Activated CD4-positive, alpha-beta T cell treated with anti-CD3 and anti-CD28 coated beads for 24 hours (primary cell): ENCODE measurements at places on chromosomes 1 and 21.

DNA sequence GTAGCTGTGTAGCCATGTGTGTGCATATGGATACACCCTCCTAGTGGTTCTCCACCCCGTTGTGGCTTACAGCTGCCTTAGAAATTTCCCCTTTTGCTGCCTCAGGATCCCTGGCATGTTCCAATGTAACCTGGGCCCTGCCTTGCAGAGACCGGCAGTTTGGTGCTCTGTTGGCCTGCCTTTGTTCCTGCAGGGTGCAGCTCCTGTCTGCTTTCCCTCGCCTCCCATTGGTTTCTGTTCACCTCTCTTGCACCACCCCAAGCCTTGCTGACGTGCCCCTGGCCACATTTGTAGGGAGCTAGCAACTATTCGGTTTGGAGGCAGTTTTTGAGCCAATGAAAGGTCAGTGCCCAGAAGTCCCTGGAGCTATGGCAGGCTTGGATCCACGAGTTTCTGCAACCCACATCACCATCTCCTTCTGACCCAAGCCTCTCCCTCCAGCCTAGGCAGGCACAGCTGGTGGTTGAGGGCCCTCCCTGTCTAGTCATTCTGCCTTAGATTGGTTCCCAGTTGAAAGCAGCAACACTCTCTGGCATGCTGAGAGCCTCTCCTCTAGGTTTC, 54.9 kb downstream of the MAB21L3 start:
- DNase-seq: no peak

DNA sequence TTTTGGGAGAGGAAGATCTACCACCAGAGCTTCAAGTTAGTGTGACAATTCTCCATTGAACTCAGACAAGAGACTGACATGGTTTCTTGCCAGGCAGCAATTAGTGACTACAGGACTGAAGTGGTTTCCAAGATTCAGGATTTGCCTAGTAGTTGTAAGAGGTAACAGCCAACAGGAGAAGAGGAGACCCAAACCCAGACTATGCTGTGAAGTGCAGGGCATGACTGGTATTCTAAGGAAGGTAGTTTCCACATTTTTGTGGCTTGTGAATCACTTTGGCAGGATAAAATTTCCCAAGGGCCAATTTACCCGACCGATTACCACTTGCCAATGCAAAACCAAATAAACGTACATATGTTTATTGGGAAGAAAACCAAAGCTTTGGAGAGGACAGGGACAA, 14.7 kb upstream of the RAP1A start:
- DNase-seq: no peak

DNA sequence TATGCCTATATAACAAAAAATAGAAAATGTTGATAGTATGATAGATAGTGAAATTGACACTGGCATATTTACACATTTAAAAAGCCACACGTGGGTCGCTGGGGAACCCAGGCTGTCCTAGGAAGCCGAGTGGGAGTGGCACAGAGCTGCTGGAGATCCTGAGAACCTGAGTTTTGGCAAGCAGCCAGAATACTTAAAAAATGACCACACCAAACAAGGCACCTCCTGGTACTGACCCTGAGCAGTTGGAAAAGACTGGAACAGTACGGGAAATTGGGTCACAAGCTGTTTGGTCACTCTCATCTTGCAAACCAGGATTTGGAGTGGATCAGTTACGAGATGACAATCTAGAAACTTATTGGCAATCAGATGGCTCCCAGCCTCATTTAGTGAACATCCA, 111.5 kb downstream of the ZFYVE9 start:
- no peak for DNase-seq

DNA sequence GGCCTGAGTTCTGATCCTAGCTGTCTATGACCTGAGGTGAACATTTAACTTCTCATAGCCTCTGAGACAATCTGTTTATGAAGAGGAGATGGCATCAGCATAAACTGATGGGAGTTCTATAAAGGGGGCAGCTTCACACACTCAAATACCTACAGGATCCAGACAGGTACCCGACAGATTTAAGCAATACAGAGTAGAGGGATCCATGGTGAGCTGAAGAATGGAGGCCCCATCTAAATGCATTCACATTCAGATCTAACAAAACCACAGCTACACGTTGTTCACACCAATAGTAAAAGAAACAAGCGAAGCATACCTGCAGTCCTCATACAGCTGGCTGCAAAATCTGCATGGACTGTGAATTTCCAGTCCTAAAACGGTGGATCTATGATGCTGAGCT, 48.7 kb upstream of the ESRRG start:
- no peak for DNase-seq

- DNase-seq: no peak
Observed at GRCh38 chr1:162663589-162664106, 31.4 kb downstream of the DDR2 start.

DNA sequence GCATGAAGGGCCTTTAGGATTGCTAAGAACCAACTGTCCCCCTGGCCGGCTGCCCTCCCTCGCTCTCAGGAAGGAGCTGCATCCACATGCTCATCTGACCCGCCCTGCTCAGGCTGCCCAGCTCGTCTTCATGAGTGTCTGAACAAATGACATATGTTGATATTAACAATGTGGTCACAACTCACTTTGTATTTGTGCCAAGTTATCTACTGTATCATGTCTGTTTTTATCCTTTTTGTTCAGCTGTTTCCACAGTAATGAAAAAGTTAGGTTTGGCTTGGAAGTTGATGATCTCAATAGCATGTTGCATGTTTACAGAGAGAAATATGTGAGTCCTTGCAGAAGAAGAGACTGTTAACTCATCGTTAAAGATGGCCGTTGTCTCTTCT, 75.1 kb downstream of the PHTF1 start:
- DNase-seq: no peak

DNA sequence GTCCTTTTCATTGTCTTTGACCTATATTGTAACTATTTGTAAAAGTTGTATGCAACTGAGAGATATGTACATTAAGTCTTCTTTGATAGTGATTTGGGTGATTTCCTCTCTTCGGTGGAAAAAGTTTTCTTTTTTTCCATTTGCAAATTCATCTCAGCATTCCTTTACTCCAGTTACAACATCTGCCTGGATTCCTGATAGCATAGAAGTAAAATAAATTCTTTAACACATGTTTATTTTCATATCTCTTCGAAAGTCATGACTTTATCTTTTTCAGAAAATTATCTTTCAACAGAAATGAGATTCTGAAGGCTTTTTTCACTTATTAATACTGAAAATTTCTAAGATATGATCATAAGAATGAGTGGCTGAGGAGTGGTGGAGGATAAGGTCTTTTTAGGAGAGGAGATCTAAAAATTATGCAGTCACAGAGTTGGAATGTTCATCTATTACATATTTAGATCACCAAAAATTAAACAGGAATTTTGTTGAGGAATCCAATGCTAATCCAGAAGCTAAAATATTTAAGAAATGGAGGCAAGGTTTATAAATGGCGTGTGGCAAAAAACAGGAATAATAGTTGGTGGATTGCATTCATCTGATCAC, 400.5 kb downstream of the KCNT2 start:
- DNase-seq: no peak

- no peak for DNase-seq
Observed at GRCh38 chr1:245272676-245273075, 117.9 kb downstream of the KIF26B start.

- no peak for DNase-seq
Observed at GRCh38 chr1:212791261-212791675, 309 bp downstream of the NSL1 start.

DNA sequence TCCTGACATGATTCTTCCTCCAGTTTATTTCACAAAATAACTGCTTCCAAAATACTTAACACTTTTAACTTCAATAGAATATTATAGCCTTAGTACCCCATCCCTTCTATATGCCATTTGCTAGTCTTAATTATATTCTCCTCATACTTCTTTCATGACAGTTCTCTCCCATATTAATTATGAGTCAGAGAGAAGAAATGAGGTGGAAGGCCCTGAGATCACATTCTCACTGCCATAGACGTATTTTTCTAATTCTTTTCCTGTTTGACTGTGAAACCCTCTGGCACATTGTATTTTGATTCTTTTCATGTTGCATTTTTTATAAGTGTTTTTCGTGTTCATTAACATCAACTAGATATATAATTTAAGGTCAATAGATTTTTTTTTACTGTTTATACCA, 88.4 kb downstream of the GTF2B start:
- no peak for DNase-seq

GRCh38 chr1:15322648-15323350, 75.8 kb downstream of the FHAD1 start:
- no peak for DNase-seq

- no peak for DNase-seq
Observed at GRCh38 chr21:46173573-46173972, 10.7 kb downstream of the SPATC1L start.

GRCh38 chr1:179493323-179493722, 82.4 kb downstream of the NPHS2 start:
- no peak for DNase-seq
